ENCODE measurements at places on chromosomes 4 and X.

- DNase-seq = no peak
These were observed 10.5 kb upstream of the PAQR3 start for GRCh38 chr4:78949735-78950134.

GRCh38 chrX:37425370-37425769 is 76.2 kb downstream of the PRRG1 start:
- DNase-seq = no peak

DNA sequence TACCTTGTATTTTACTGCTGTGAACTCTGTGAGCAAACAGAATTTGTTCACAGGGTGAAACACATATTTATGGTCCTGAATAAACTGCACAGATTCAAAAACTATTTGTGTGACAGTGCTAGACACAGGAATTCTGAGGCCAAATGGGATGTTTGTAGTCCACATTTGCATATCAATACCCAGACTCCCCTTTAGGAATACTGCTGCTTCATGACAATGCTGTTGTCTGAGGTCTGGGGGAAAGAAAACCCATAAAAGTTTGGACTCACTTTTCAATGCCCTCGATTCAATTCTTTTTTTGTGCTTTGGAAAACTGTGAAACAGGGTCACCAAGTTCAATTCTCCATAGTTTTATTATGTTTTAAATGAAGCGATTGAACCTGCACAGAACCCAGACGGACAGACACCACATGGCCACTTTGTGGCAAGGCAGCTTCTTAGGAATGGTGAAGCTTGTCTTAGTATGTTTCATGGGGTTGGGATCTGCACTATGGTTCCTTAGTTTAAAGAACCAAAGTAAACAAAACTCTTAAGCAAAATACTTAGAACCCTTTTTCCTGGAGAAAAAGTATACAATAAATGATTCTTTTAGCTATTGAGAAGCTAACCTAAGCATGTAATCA is 92.3 kb upstream of the MAD2L1 start:
- DNase-seq = no peak

- peak; percentile 0 for DNase-seq
These were observed 122.0 kb upstream of the NRK start for GRCh38 chrX:105700331-105700730.

GRCh38 chr4:140091305-140091704 is 62.7 kb downstream of the MAML3 start:
- no peak for DNase-seq

DNA sequence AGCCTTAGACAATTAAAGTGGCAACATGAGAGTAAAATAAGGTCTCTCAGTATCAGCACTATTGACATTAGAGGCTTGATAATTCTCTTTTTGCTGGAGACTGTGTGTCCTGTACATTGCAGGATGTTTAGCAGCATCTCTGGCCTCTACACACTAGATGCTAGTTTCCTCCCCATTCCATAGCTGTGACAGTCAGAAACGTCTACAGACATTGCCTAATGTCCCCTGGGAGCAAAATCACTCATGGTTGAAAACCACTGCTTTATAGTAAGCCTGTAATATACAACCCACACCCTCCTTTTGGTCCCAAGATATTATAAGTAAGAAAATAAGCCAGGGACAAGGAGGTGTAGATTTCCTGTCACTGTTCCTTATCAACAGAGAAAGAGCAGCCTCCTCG is 166.0 kb downstream of the FRMPD4 start:
- DNase-seq = no peak

- no peak for DNase-seq
These were observed 436.5 kb upstream of the FRG1 start for GRCh38 chr4:189504220-189504619.

DNA sequence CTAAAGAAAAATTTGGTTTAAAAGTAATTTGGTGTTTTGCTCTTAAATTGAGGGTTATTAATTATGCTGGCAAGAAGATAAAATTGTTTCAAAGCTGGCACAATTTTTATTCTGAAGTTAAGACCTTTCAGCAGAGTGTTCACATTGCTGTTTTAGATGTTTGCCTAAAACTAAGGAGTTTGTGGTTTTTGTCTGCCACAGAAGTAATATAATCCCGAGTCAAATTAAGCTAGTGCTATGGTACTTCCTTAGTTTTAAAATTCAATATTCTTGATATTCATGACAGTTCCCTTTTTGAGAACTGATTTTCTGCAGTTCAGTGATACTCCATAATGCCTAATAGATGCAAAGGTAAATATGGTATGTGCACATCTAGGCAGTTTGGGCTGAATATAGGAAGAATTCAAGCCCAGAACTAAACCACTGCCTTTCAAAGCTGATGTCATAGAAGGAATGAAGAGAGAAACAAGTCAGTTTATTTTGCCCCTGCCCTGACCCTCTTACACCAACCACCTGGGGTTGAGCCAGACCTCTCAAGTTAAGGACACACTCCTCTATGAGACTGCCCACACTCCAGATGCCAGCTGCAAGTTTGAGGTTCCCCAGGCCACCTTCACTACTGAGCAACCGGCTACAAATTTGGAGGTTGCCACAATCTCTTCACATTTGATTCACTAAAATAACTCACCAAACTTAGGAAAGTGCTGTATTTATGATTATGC is 32.1 kb upstream of the VEGFC start:
- no peak for DNase-seq

GRCh38 chr4:2470791-2471190 is 1.9 kb downstream of the RNF4 start:
- no peak for DNase-seq
